ENCODE measurements at places on chromosomes 6 and 20.

GRCh38 chr6:132491303-132491702 lies 21.6 kb downstream of the STX7 start:
- H3K4me1 ChIP-seq = peaks cover 26% of the 10 kb centered on the region
- peaks cover 36% of the 10 kb centered on the region for H3K36me3 ChIP-seq
- H3K27ac ChIP-seq = no peak overlapping the region
- no peaks in the 10 kb centered on the region for H3K27me3 ChIP-seq
- H3K4me3 ChIP-seq = no peak overlapping the region
- DNase-seq = no peak

GRCh38 chr6:164108869-164109769 lies 694.6 kb downstream of the QKI start:
- no peak for DNase-seq
- H3K27me3 ChIP-seq = peaks cover 28% of the 10 kb centered on the region
- H3K36me3 ChIP-seq = no peaks in the 10 kb centered on the region
- peaks cover 2% of the 10 kb centered on the region for H3K4me1 ChIP-seq
- no peak overlapping the region for H3K27ac ChIP-seq
- no peak overlapping the region for H3K4me3 ChIP-seq

DNA sequence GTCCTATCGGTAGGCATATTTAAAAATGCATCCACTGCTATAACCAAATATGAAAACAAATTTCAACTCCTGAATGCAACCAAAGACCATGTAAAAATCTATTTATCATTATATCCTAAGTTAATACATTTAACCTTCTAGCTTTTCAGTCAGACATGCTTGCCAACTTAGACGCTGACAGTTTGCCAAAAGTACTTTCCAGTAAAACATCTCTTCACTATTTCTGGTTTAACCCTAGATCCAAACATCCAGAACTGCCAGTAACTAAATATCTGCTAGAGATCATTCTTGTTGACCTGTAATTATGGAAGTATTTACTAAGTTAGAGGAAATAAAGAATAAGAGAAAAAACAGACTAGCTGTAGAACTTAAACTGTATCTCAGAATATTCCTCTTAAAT lies 210.2 kb upstream of the THEMIS start:
- H3K27me3 ChIP-seq = no peaks in the 10 kb centered on the region
- peaks cover 14% of the 10 kb centered on the region for H3K4me1 ChIP-seq
- H3K4me3 ChIP-seq = no peak overlapping the region

DNA sequence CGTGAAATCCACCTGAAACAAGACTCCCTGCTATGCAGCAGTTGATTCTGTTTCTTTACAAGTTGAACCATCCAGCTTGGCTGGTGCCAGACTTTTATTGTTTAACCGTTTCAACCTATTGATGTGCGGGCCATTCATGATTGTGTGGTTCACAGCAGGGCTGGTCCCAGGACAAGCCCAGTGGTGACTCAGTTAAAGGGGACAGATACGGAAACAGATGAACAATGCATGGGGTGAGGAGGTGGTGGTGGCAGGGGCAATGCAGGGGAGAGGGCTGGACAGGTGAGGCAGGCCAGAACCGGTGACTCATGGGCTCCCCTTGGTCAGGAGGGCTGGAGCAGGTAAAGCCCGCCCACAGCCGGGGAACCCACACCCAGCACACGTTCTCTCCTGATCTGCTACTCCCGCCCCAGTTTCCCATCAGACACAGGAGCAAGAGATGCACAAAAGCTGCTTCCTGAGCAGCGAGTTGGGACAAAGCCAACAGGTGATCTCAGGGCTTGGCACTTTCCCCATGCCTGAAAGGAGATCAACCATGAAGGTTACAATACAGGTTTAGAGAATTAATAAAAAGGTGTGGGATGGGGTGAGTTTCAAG lies 232.2 kb downstream of the LY86 start:
- H3K27me3 ChIP-seq = peaks cover 25% of the 10 kb centered on the region
- H3K27ac ChIP-seq = no peak overlapping the region
- no peak for DNase-seq
- H3K4me3 ChIP-seq = no peak overlapping the region
- no peaks in the 10 kb centered on the region for H3K36me3 ChIP-seq

- no peak overlapping the region for H3K27ac ChIP-seq
- peaks cover 1% of the 10 kb centered on the region for H3K4me1 ChIP-seq
Measured at GRCh38 chr6:104526376-104526775, 333.3 kb downstream of the HACE1 start.

DNA sequence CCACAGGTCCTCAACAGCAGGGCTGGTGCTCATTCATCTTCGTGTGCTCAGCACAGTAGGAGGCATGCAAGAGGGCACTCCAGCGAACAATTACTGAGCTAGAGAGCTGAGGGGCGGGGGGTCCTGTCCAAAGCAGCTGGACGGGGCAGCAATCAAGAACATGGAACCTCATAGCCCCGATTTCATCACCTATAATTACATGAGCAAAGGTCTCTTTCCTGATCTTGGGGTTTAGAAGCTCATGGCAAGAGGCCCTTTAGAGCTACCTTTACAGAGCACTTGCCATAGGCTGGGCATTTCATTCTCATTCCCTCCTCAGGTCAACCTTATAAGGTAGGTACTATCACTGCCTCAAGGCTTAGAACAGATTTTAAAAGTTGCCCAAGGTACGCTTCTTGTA lies 10.4 kb downstream of the MOCS1 start:
- H3K36me3 ChIP-seq = peaks cover 5% of the 10 kb centered on the region
- no peak overlapping the region for H3K27ac ChIP-seq
- H3K27me3 ChIP-seq = peaks cover 20% of the 10 kb centered on the region
- no peak for DNase-seq
- H3K4me1 ChIP-seq = no peaks in the 10 kb centered on the region
- H3K4me3 ChIP-seq = no peak overlapping the region

All from stimulated activated naive B cell treated with anti-CD40 and anti-IgM and Interleukin-4, amounts not matched to agents 10 μg/mL and 1 μg/mL and 100 μg/mL, for 72 hours (primary cell).